LoVo (cell line): ENCODE measurements at places on chromosomes 13 and 19.

DNA sequence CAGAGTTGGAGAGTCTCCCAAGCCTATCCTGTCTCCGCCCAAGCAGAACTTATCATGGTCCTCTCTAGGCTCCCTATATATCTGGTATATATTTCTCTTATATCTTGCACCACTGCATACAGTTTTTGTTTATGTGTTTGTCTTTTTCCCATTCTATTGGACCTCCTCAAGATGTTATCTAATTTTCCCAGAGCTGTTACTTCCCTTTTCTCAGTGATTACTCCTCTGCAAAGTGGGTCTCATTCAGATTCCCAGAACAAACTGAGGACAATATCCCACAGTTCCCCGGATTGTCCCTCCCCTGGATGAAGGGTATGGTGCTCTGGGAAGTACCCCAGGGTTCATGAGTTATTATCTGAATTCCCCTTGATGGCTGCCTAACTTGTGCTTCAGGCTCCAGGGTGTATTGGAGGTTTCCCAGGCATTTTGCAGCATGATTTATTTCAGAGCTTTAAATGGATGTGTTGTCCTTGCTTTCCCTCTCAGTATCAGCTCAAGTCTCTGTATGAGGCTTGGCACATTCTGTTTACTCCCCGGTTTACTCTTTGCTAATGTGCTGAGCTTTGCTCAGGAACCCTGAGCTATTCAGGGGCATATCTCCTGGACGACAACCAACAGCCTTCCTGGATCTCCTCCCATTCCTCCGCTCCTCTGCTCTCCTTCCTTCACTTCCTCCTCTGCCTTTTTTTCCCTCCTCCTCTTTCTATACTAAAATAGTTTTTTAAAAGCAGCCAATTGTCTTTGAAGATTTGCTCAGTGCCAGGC, 329.3 kb downstream of the SPRY2 start:
- no peak for DNase-seq

DNA sequence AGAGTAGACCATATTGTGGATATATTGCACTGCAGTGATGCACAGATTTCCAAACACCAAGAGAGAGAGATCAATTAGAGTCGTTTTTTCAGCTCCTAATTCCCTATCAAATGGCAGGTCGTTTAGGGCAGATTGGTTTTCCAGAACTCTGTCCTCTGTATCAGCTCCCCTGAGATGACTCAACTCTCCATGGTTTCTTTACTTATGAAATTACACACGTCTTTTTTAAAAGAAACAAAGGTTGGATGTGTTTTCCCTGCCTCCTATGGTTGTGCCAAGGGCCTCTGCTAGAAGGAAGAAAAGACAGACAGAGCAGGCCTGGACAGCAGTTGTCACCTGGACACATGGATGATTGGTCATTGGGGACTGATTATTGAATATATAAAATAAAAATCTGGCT, 478.1 kb upstream of the NBEA start:
- DNase-seq = no peak

GRCh38 chr19:38211151-38211591, 12.9 kb downstream of the DPF1 start:
- no peak for DNase-seq

- no peak for DNase-seq
Observed at GRCh38 chr19:19540064-19540714, 2.1 kb downstream of the CILP2 start.

- no peak for DNase-seq
Observed at GRCh38 chr19:46471116-46471733, at the start of gene PNMA8A. PNMA8A (minus strand) TSS chr19:46471563; CDS start chr19:46471035, 528 bp downstream.

GRCh38 chr13:44507639-44508038, 68.5 kb downstream of the TSC22D1 start:
- no peak for DNase-seq

GRCh38 chr13:97710797-97711196, 242.7 kb upstream of the IPO5 start:
- no peak for DNase-seq

DNA sequence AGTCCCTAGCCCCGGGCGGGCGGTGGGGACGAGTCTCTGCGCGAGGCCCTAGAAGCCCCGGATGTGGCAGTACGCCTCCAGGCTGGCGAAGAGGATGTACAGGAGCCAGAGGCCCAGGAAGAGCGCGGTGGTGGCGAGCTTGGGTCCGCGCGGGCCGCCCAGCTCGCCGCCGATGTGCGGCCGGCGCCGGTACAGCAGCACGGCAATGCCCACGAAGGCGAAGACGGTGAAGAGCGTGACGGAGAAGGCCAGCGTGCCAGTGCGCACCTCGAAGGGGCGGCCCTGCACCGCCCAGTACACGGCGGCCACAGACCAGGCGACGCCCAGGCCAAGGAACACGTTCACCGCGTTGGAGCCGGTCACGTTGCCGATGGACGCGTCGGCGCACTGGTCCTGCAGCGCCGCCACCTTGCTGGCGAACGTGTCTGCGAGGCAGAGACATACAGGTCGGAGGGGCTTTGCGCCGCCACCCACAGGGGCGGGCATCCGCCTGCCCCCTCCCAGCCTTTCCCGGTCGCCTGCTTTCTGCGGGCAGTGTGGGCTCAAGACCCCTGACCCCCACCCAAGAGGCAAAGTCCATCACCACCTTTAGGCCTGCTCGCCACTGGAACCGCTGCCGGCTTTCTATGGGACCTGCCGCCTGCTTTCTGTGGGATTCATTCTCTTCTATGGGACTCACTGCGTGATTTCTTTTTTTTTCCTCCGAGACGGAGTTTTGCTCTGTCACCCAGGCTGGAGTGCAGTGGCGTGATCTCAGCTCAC, 10.9 kb upstream of the MEIS3 start:
- no peak for DNase-seq

GRCh38 chr19:42226886-42227285, 6.8 kb downstream of the ZNF526 start:
- DNase-seq = no peak
